Glutamatergic neuron (in vitro differentiated cells): ENCODE measurements at places on chromosomes 2 and 18. TPM values are rescaled to one million over a fixed set of nuclear protein-coding genes. Genes with fewer than 3 reads are reported as not detected.

Gene MYOM1
- 1.3 TPM for total RNA-seq

- H3K4me3 ChIP-seq, result no peak overlapping the region
- peaks cover 39% of the 10 kb centered on the region for H3K4me1 ChIP-seq
- peaks cover 3% of the 10 kb centered on the region for H3K36me3 ChIP-seq
- peak overlapping the region; percentile 49 for H3K27ac ChIP-seq
These were observed 98.3 kb downstream of the MYCN start for GRCh38 chr2:16038621-16039020.

DNA sequence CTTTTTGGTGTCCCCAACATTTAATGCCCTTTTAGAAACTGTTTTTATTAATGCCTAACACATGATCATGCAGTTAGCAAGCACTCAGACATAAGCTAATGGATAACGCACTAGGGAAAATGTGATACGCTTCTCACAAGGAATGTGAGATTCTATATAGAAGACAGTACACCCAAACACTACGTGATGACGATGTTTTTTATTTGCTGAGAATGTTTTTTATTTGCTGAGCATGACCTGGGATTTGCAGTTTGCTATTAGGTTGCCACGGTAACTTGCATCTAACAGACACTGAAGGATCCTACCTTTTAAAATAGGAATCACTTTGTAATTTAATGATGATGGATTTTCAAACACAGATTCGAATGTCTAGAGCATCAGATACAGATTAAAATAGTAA lies 4.9 kb downstream of the SMC6 start:
- H3K27me3 ChIP-seq, result peaks cover 3% of the 10 kb centered on the region
- DNase-seq, result no peak
- H3K36me3 ChIP-seq, result no peaks in the 10 kb centered on the region
- no peak overlapping the region for H3K4me3 ChIP-seq
- H3K4me1 ChIP-seq, result peaks cover 10% of the 10 kb centered on the region

GRCh38 chr2:109474319-109474825 lies 139.4 kb downstream of the SEPTIN10 start:
- DNase-seq, result no peak
- H3K27me3 ChIP-seq, result peaks cover 3% of the 10 kb centered on the region
- H3K27ac ChIP-seq, result no peak overlapping the region
- no peak overlapping the region for H3K4me3 ChIP-seq

DNA sequence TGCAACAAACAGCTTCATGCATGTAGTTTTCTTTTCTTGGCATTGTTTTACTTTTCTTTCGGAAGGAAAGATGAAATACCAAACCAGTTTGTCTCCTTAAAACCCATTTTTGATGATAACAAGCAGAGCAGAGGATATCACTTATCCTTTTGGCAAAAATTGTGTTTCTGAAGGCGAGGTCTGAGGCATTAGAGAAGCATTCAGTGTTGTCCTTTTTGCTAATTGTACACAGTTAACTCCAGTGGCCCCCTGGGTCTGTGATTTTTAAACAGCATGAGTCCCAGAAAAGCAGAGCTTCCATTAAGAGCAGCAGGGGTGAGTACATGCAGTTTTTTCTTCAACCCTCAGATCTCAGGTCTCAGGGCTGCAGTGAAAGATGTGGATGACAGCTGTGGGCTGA lies 41.3 kb downstream of the TTC39C start:
- peaks cover 2% of the 10 kb centered on the region for H3K27me3 ChIP-seq
- DNase-seq, result peak; percentile 21

GRCh38 chr2:233209533-233210171 lies 41.8 kb upstream of the ATG16L1 start:
- H3K27me3 ChIP-seq, result peaks cover 5% of the 10 kb centered on the region
- H3K4me1 ChIP-seq, result no peaks in the 10 kb centered on the region

Gene MTX2
- 35.7 TPM for total RNA-seq

Gene ACTG2
- not detected for total RNA-seq

Gene VWA3B
- not detected for total RNA-seq

Gene COL6A3
- total RNA-seq, result 0.07 TPM

Gene GRHL1
- 4.3 TPM for total RNA-seq

GRCh38 chr2:9846554-9846953 lies 3.3 kb downstream of the TAF1B start:
- H3K4me1 ChIP-seq, result no peaks in the 10 kb centered on the region
- H3K27ac ChIP-seq, result no peak overlapping the region
- H3K36me3 ChIP-seq, result no peaks in the 10 kb centered on the region
- DNase-seq, result no peak
- H3K27me3 ChIP-seq, result peaks cover 2% of the 10 kb centered on the region

DNA sequence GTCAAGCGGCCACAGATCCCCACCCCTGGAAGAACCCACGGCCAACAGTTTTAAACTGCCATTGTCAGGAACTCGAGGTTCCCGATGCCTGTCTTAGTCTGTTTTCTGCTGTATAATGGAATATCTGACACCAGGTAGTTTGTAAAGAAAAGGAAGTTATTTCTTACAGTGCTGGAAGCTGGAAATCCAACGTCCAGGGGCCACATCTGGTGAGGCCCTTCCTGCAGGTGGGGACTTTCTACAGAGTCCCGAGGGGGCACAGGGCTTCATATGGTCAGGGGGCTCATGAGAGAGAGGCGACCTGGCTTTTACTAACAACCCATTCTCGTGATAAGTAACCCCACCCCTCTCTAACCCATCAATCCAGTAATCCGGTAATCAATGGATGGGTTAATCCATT lies 501.6 kb upstream of the MYT1L start:
- DNase-seq, result no peak
- no peak overlapping the region for H3K4me3 ChIP-seq
- H3K27ac ChIP-seq, result no peak overlapping the region
- peaks cover 4% of the 10 kb centered on the region for H3K36me3 ChIP-seq
- peaks cover 4% of the 10 kb centered on the region for H3K27me3 ChIP-seq
- H3K4me1 ChIP-seq, result peaks cover 8% of the 10 kb centered on the region

Gene IL1F10
- not detected for total RNA-seq

DNA sequence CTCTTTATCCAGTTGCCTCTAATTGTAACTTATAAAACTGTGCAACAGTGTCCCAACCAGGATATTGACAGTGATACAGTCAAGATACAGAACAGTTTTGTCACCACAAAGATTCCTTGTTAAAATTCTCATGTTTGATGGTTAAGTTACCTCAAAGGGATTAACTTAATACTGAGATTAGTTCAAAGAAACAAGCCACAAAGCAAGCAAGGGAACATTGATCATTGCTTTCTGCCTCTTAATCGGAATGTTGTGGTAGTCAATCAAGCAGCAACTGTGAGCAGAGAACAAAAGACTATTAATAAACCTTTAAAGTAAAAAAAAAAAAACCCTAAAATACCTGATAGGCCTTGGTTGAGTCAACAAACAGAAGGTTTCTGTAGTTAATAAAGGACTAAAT lies 352.3 kb downstream of the PARD3B start:
- no peak overlapping the region for H3K4me3 ChIP-seq
- DNase-seq, result no peak
- H3K4me1 ChIP-seq, result no peaks in the 10 kb centered on the region
- no peak overlapping the region for H3K27ac ChIP-seq
- H3K36me3 ChIP-seq, result peaks cover 4% of the 10 kb centered on the region

Gene TCF23
- total RNA-seq, result not detected

Gene SERPINB10
- not detected for total RNA-seq

Gene MAP4K4
- 756 TPM for total RNA-seq

Gene FABP1
- not detected for total RNA-seq

DNA sequence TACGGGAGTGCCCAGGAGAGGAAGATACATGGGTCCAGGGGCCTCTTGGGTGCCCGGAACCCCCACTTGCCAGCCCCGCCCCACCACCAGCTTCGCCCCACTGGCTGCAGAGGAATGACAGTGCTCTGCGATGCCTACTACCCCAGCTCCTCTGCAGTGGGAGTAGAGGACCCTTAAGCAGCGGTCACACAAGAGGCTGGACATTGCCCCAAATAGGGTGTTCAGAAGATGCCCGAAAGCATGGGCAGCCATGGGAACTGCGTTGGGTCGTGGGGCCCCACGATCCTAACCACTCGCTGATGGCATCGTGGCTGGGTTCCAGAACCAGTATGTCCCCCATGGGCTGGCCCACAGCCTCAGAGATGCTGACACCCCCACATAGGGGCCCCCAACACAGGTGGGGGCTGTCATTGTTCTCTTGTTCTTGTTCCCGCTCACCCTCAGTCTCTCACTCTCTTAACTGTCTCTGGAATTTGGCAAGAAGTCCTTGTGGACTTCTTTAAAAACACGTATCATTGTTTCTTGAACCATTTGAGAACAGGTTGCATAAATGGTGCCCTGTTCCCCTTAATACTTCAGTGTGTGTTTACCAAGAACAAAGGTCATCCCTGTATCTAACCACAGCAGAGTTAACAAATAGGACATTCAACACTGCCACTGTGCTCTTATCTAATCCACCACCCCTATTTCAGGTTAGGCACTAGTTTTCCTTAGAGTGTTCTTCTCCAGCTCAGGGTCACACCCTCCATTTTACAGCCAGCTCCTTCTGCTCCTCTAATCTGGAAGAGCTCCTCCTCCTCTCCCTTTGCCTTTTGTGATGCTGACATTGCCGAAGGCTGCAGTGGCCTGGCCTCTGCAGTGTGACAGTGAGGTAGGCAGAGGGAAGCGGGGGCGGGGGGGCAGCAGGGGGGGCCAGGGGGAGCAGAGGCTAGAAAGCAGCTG lies 76.3 kb downstream of the STPG4 start:
- H3K27me3 ChIP-seq, result peaks cover 3% of the 10 kb centered on the region
- no peak overlapping the region for H3K27ac ChIP-seq
- H3K4me3 ChIP-seq, result no peak overlapping the region
- H3K36me3 ChIP-seq, result no peaks in the 10 kb centered on the region
- peaks cover 8% of the 10 kb centered on the region for H3K4me1 ChIP-seq

- no peaks in the 10 kb centered on the region for H3K36me3 ChIP-seq
- no peaks in the 10 kb centered on the region for H3K4me1 ChIP-seq
- peaks cover 7% of the 10 kb centered on the region for H3K27me3 ChIP-seq
- no peak overlapping the region for H3K27ac ChIP-seq
These were observed 4.5 kb downstream of the SLC23A3 start for GRCh38 chr2:219165058-219165911.

GRCh38 chr2:201234663-201235135 lies 25.6 kb upstream of the CASP8 start:
- DNase-seq, result no peak
- H3K36me3 ChIP-seq, result peaks cover 3% of the 10 kb centered on the region
- H3K27me3 ChIP-seq, result no peaks in the 10 kb centered on the region
- H3K27ac ChIP-seq, result no peak overlapping the region
- H3K4me3 ChIP-seq, result no peak overlapping the region
- peaks cover 2% of the 10 kb centered on the region for H3K4me1 ChIP-seq

GRCh38 chr18:43662657-43663056 lies 385.4 kb upstream of the SYT4 start:
- no peak for DNase-seq
- H3K27me3 ChIP-seq, result no peaks in the 10 kb centered on the region
- no peaks in the 10 kb centered on the region for H3K36me3 ChIP-seq
- H3K27ac ChIP-seq, result no peak overlapping the region
- no peak overlapping the region for H3K4me3 ChIP-seq
- peaks cover 3% of the 10 kb centered on the region for H3K4me1 ChIP-seq

Gene NTSR2
- total RNA-seq, result not detected

- peaks cover 4% of the 10 kb centered on the region for H3K27me3 ChIP-seq
- H3K4me3 ChIP-seq, result no peak overlapping the region
- no peak overlapping the region for H3K27ac ChIP-seq
- H3K36me3 ChIP-seq, result no peaks in the 10 kb centered on the region
These were observed 34.9 kb downstream of the RNF144A start for GRCh38 chr2:6952101-6952500.

GRCh38 chr2:101699755-101700461 lies 2.4 kb downstream of the MAP4K4 start:
- peaks cover 8% of the 10 kb centered on the region for H3K27me3 ChIP-seq
- no peak overlapping the region for H3K27ac ChIP-seq
- H3K36me3 ChIP-seq, result no peaks in the 10 kb centered on the region
- DNase-seq, result no peak
- H3K4me3 ChIP-seq, result no peak overlapping the region

Gene ALPG
- total RNA-seq, result 2.4 TPM

Gene DQX1
- total RNA-seq, result 0.91 TPM

Gene ANKRD36
- total RNA-seq, result 51.1 TPM

DNA sequence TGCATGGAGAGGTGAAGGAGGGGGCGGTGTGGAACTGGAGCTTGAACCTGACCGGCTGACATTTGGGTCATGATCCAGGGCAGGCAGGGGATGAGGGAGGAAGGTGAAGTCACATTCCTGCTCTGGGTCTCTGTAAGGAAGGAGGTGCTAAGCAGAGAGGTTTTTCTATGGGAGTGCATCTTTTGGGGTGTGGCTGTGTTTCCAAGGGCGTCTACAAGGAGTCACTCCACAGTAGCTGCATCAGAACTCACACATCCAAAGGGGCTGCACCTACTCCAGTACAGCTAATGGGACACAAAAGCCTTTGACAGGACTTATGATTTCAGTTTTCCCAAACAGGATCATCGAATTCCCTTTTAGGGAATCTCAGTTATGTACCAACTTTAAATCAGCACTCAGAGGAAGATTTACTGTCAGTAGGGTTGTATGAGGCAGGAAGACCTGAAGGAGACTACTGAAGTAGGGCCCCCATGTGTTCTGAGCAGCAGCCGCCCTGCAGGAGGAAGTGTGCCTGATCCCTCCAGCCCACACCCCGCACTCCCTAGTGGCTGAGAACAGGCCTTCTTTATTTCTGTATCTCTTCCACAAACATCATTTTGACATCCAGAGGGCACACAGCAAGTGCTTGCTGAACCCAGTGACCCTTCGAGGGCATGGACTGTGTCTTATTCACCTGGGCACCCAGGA lies 137.2 kb downstream of the CELF4 start:
- no peak overlapping the region for H3K27ac ChIP-seq
- DNase-seq, result no peak
- H3K4me1 ChIP-seq, result peaks cover 13% of the 10 kb centered on the region
- H3K27me3 ChIP-seq, result peaks cover 5% of the 10 kb centered on the region
- H3K36me3 ChIP-seq, result no peaks in the 10 kb centered on the region
- H3K4me3 ChIP-seq, result no peak overlapping the region

Gene POMC
- total RNA-seq, result 0.29 TPM

DNA sequence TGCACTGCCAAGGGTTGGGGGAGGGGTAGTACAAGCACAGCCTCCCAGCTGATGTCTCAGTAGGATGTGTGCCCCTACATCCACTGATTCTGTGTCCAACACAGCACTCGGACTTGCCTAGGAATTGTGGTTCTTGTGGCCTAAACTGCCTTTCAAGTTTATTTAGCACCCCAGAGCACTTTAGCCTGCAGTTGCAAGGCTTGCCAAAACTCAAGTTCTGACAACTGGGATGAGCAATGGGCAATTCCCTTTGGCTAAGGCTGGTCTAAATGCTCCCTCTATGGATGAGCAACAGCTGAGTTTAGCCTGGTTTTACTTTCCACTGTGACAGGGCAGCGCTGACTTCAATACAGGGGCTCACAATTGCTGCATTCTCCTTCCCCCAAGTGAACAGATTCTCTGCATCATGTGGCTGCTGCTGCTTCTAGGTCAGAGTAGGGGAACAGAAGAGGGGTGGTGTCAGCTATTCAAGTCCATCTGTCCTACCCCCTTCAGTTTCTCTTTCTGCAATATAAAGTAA lies 471.5 kb downstream of the PIK3C3 start:
- H3K36me3 ChIP-seq, result no peaks in the 10 kb centered on the region
- no peaks in the 10 kb centered on the region for H3K27me3 ChIP-seq
- DNase-seq, result no peak
- H3K4me3 ChIP-seq, result no peak overlapping the region
- peaks cover 2% of the 10 kb centered on the region for H3K4me1 ChIP-seq
- H3K27ac ChIP-seq, result no peak overlapping the region

Gene PSMD14
- 70.6 TPM for total RNA-seq

Gene MAP3K19
- not detected for total RNA-seq

GRCh38 chr18:1526991-1527390 lies 622.3 kb downstream of the ADCYAP1 start:
- DNase-seq, result no peak
- no peak overlapping the region for H3K4me3 ChIP-seq
- no peaks in the 10 kb centered on the region for H3K27me3 ChIP-seq
- no peaks in the 10 kb centered on the region for H3K4me1 ChIP-seq
- H3K36me3 ChIP-seq, result no peaks in the 10 kb centered on the region
